ENCODE measurements at places on chromosomes 4 and X. TPM values are rescaled to one million over a fixed set of nuclear protein-coding genes. Genes with fewer than 3 reads are reported as not detected.

DNA sequence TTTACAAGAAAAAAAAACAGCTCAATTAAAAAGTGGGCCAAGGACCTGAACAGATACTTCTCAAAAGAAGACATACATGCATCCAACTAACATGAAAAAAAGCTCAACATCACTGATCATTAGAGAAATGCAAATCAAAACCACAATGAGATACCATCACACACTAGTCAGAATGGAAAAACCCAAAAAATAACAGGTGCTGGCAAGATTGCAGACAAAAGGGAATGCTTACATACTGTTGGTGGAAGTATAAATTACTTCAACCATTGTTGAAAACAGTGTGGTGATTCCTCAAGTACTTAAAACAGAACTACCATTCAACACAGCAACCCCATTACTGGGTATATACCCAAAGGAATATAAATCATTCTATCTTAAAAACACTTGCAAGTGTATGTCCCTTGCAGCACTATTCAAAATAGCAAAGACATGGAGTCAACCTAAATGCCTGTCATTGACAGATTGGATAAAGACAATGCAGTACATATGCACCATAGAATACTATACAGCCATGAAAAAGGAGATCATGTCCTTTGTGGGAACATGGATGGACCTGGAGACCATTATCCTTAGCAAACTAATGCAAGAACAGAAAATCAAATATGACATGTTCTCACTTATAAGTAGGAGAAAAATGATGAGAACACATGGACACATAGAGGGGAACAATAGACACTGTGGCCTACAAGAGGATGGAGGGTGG, 97.6 kb downstream of the RAB28 start:
- DNase-seq, result peak; percentile 60

GRCh38 chrX:15790769-15791290, 546 bp downstream of the ZRSR2 start:
- peak; percentile 16 for DNase-seq

GRCh38 chrX:51215266-51215665, 117.4 kb upstream of the NUDT10 start:
- no peak for DNase-seq

GRCh38 chr4:105433421-105433820, 40.4 kb downstream of the PPA2 start:
- no peak for DNase-seq

- DNase-seq, result no peak
Measured at GRCh38 chr4:681736-682451, 7.1 kb downstream of the SLC49A3 start.

- peak; percentile 58 for DNase-seq
Measured at GRCh38 chr4:186037692-186038658, 31.0 kb upstream of the TLR3 start.

The GUCY1B1 gene
- total RNA-seq, result 3.2 TPM

The TDO2 gene
- 5.7 TPM for total RNA-seq
